ENCODE measurements at places on chromosomes 12 and 14. TPM values are rescaled to one million over a fixed set of nuclear protein-coding genes. Genes with fewer than 3 reads are reported as not detected.

ZFHX2 gene
- 2.3 TPM for total RNA-seq

DNA sequence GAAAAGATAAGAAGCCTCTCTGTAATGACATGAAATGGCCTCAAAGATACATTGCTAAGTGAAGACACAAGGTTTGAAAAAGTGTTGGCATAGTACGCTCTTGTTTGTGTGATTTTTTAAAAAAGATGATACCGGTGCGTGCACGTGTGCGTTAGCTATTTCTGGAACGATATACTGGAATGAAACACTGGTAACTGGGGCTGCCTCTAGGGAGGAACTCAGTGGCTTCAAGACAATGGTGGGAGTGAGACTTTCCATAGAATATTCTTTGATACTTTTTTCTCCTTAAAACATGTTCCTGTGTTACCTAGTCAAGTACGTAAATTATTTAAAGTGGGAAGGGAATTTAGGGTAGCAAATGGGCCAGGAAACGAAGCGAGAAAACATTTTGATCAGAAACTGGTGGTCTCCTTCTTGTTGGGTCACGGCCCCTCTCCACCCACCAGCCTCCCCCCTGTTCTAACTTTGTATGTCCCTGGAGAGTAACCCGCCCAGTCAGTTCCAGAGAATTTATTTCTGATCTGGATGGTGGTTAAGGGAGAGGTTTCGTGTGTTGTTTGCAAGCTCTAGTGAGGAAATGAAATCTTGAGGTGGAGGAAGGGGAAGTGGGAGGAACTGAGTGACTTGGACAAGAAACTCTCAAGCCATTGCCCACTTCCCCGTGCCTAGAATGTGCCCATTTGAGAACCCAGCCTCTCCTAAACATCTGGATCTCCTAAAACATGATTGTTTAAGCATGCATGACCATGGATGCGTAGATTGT, 6.6 kb downstream of the FGF6 start:
- H3K4me3 ChIP-seq, result no peak overlapping the region
- no peak for DNase-seq
- no peak overlapping the region for H3K27ac ChIP-seq
- peaks cover 2% of the 10 kb centered on the region for H3K4me1 ChIP-seq
- H3K36me3 ChIP-seq, result no peaks in the 10 kb centered on the region

DNA sequence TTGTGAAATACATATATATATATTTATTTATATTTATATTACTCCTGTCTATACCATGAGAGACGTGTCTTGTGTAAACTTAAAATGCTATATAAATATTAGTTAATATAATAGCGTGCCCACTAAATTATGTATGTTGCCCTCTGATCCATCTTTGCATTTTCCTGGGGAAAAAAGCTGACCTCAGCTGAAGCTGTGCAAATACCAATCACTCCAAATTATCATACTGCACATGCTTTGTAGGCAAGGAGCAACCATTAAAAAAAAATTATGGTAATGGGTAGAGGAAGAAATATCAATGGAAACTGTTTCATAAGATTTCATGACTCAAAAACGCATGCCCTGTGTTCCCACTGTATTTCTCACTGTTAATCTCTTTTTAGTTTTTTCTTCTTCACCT, 179.8 kb downstream of the ANO4 start:
- no peaks in the 10 kb centered on the region for H3K36me3 ChIP-seq
- no peak for DNase-seq
- H3K27me3 ChIP-seq, result no peaks in the 10 kb centered on the region
- H3K4me3 ChIP-seq, result no peak overlapping the region

FLRT2 gene
- total RNA-seq, result 41.9 TPM

DNA sequence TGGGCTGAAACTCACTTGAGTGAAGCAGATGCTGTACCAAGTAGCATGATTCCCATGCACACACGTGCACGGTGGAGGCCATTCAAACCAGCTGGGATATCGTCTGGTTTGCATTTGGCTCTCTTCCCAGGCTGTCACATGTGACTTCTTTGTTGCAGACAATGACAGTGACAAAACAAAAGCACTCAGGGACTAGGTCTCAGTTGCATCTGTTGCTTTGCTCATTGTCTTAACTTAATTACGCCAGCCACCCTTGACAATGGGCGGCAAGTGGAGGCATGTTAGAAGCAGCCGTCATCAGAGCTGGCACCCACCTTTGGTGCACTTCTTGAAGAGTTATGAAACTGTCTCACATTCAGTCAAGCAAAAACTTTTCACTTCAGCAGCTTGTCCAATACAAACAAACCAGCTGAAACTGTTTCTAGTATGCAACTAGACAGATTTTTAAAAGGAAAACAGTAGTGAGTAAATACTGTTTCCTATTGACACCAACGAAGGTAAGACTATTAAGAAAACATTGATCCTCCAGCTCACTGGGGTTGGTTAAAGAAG, 74.3 kb downstream of the IGF1 start:
- no peaks in the 10 kb centered on the region for H3K36me3 ChIP-seq
- DNase-seq, result peak; percentile 64
- peaks cover 3% of the 10 kb centered on the region for H3K4me1 ChIP-seq
- H3K4me3 ChIP-seq, result no peak overlapping the region
- H3K27ac ChIP-seq, result no peak overlapping the region

FAM181A gene
- total RNA-seq, result not detected

GLIPR1L1 gene
- not detected for total RNA-seq

OTOGL gene
- total RNA-seq, result 0.48 TPM

DNA sequence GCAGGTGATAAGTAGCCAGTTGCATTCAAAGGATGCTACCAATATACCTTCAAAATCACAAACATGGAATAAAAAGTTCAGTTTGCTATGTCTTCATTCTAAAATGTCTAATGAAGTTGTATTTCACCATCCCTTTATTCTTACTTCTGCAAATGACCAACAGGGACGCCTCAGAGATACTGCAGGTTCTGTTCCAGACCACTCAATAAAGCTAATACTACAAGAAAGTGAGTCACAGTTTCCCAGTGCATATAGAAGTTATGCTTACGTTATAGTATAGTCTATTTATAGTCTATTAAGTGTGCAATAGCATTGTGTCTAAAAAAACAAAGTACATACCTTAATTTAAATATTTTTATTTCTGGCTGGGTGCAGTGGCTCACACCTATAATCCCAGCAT, 29.3 kb upstream of the EIF5 start:
- H3K4me1 ChIP-seq, result no peaks in the 10 kb centered on the region
- H3K4me3 ChIP-seq, result no peak overlapping the region
- DNase-seq, result no peak

- DNase-seq, result no peak
- no peaks in the 10 kb centered on the region for H3K27me3 ChIP-seq
- no peaks in the 10 kb centered on the region for H3K36me3 ChIP-seq
- H3K4me1 ChIP-seq, result peaks cover 35% of the 10 kb centered on the region
These were observed 42.1 kb downstream of the LIMA1 start for GRCh38 chr12:50241178-50241577.

LRP10 gene
- 64.5 TPM for total RNA-seq

- H3K36me3 ChIP-seq, result no peaks in the 10 kb centered on the region
- H3K27me3 ChIP-seq, result no peaks in the 10 kb centered on the region
- peak; percentile 73 for DNase-seq
- peak overlapping the region; percentile 72 for H3K27ac ChIP-seq
- peak overlapping the region; percentile 25 for H3K4me3 ChIP-seq
These were observed 156.5 kb downstream of the PRKCH start for GRCh38 chr14:61477712-61478462.

- DNase-seq, result no peak
- no peaks in the 10 kb centered on the region for H3K27me3 ChIP-seq
- H3K4me1 ChIP-seq, result peaks cover 2% of the 10 kb centered on the region
- no peaks in the 10 kb centered on the region for H3K36me3 ChIP-seq
- no peak overlapping the region for H3K27ac ChIP-seq
These were observed 31.9 kb downstream of the DACT1 start for GRCh38 chr14:58669556-58670200.

DNA sequence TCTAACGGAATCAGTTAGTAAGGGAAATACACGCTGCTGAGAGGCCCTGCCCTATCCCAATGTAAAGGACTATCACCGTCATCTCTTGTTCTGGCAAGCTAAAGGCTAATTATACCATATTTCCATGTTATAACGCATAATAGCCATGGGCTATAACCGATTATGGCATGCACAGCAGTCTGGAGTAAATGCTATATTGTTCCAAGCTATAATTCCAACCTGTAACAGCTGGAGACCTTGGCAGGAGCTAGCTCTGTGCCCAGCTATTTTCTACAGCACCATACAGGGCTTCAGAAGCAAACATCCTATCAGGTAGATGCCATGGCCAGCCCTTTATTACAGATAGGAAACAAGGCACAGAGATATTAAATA, 26.3 kb downstream of the SYNE3 start:
- H3K4me3 ChIP-seq, result no peak overlapping the region
- H3K36me3 ChIP-seq, result no peaks in the 10 kb centered on the region
- no peaks in the 10 kb centered on the region for H3K27me3 ChIP-seq
- peak overlapping the region; percentile 16 for H3K27ac ChIP-seq
- peaks cover 30% of the 10 kb centered on the region for H3K4me1 ChIP-seq
- no peak for DNase-seq

GRCh38 chr14:67493092-67493717, 4.7 kb upstream of the TMEM229B start:
- no peak for DNase-seq
- no peaks in the 10 kb centered on the region for H3K36me3 ChIP-seq
- no peaks in the 10 kb centered on the region for H3K27me3 ChIP-seq

GRCh38 chr12:59164226-59164625, 243.9 kb upstream of the LRIG3 start:
- H3K27me3 ChIP-seq, result no peaks in the 10 kb centered on the region
- no peak for DNase-seq
- H3K27ac ChIP-seq, result no peak overlapping the region
- no peaks in the 10 kb centered on the region for H3K4me1 ChIP-seq
- H3K4me3 ChIP-seq, result no peak overlapping the region

DNA sequence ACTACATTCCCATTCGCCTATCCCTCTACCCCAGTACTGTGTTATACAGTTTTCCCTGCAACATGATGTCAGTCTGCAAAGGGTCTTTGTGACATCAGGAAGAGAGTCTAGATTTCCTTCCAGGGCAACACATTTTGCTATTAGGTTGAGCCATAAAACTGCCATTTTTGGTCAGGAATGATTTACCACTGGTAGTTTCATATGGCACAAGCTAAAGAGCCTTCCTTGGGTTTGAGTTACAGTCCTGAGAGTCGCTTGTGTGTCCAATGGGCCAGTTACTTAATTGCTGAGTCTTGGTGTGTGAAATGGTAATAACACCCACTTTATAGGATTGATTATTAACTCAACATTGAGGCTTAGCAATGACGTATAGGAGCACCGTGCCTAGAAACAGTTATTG, 22.6 kb upstream of the AMIGO2 start:
- no peak overlapping the region for H3K4me3 ChIP-seq
- H3K4me1 ChIP-seq, result no peaks in the 10 kb centered on the region
- H3K27me3 ChIP-seq, result no peaks in the 10 kb centered on the region
- no peaks in the 10 kb centered on the region for H3K36me3 ChIP-seq
- DNase-seq, result no peak

GRCh38 chr12:125189015-125189414, 123.8 kb downstream of the AACS start:
- no peaks in the 10 kb centered on the region for H3K36me3 ChIP-seq
- H3K4me3 ChIP-seq, result no peak overlapping the region
- H3K27ac ChIP-seq, result no peak overlapping the region
- H3K4me1 ChIP-seq, result peaks cover 7% of the 10 kb centered on the region
- peaks cover 28% of the 10 kb centered on the region for H3K27me3 ChIP-seq
- no peak for DNase-seq

DNA sequence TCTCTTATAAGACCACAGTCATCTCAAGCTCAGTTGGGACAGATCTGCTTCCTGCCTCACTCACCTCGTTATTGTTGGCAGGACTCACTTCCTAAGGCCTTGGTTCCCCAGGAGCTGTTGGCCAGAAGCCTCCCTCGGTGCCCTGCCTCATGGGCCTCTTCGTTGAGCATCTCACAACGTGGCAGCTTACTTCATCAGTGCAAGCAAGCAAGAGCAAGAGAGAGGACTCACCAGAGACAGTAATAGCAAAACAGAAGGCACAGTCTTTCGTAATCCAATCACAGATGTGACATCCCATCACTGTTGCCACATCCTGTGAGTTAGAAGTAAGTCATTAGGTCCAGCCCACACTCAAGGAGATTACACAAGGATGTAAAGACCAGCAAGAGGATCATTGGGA, 5.1 kb upstream of the NUMB start:
- H3K4me1 ChIP-seq, result peaks cover 67% of the 10 kb centered on the region
- DNase-seq, result peak; percentile 61
- no peaks in the 10 kb centered on the region for H3K36me3 ChIP-seq
- no peaks in the 10 kb centered on the region for H3K27me3 ChIP-seq

DNA sequence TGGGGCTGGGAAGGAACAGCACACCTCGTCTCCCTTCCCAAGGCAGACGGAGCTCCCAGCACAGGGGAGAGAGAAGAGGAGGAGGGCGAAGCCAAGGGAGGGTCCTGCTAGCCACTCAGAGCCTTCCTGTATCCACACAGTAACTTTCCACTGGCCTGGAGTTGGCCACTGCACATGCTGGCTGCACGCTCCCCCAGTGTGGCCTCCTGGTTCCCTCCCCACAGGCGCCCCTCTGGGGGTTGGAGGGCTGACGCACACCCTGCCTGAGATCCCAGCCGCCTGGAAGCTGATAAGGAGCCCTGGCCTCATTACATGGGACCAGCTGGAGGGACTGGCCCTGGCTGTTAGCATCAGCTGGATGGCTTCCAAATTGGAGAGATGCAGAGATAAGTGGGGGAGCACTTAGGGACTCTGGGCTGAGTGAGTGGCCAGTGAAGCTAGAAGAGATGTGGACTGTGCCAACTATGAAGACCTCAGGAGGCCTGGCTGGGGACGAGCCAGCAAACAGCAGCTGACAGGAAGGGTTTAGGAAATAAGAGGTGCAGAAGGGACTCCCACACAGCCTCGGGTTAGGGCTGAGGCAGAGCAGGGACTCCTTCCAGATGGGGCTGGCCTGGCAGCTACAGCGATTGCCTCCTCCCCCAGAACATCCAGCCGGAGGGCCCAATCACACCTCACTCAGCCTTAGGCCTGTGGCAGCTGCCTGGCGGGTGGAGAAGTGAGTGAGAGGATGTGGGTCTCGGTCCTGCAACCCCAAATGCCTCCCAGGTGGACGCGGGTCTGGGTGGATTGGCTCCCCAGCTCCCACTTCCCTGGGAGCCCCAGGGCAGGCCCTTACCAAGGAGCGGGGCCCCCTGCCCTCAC, 26.3 kb upstream of the BCDIN3D start:
- peak; percentile 93 for DNase-seq
- H3K4me1 ChIP-seq, result peaks cover 30% of the 10 kb centered on the region
- H3K36me3 ChIP-seq, result no peaks in the 10 kb centered on the region
- no peak overlapping the region for H3K4me3 ChIP-seq
- H3K27me3 ChIP-seq, result no peaks in the 10 kb centered on the region

GRCh38 chr14:55749201-55749812, 169.3 kb downstream of the KTN1 start:
- no peaks in the 10 kb centered on the region for H3K4me1 ChIP-seq
- no peak for DNase-seq
- H3K4me3 ChIP-seq, result no peak overlapping the region
- H3K27ac ChIP-seq, result no peak overlapping the region

DNA sequence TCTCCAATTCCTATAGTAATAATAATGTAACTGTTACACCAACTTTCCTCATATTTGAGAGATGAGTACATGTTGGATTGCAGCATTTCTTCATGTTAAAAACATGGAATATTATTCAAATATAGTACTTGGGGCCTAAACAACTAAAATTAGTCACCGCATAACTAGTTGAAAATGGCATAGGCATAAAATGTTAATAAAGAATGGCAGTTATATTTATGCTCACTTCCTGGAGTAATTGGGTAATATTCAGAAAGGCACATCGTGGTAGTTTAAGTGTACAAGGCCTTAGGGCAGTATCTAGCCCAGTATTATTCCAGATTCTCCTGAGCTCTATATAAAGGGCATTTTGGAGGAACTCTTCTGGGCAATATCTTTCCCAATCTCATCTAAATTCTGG, 46.0 kb downstream of the ERGIC2 start:
- H3K4me3 ChIP-seq, result no peak overlapping the region
- H3K27ac ChIP-seq, result no peak overlapping the region
- no peak for DNase-seq
- no peaks in the 10 kb centered on the region for H3K4me1 ChIP-seq

All from heart left ventricle (tissue), 16 donors.